Hematopoietic multipotent progenitor cell treated with erythropoietin and hydrocortisone succinate and interleukin-3 and kit ligand, for 8 days (in vitro differentiated cells): ENCODE measurements at places on chromosomes 16 and 17.
A peak's percentile ranks its signal among the peaks of the same experiment; 100 is the strongest.

- no peak for DNase-seq
Observed at GRCh38 chr17:57285701-57286100, 29.4 kb downstream of the MSI2 start.

- no peak for DNase-seq
Observed at GRCh38 chr17:8967861-8968260, 2.4 kb upstream of the PIK3R5 start.

- no peak for DNase-seq
Observed at GRCh38 chr17:2885733-2886132, 89.5 kb downstream of the RAP1GAP2 start.

DNA sequence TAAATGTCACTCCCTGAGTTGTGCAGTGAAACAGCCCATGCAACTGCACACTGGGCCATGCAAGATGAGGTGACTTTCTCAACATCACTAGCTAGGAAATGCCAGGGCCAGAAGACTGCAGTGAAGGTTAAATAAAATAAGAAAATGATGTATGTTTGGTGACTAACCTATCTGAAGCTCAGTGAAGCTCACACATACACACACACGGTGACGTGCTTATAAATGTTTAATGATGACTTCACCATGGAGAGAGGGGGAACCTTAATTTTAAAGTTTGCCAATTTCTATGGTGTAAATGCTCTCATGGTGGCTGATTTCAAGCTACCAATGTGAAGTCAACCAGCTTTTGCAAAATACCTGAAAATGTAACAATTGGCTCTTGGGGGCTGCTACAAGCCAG is 166.4 kb downstream of the MAF start:
- DNase-seq: no peak

- no peak for DNase-seq
Observed at GRCh38 chr17:7292729-7293128, 1.7 kb downstream of the YBX2 start.

- peak; percentile 49 for DNase-seq
Observed at GRCh38 chr17:82097184-82097918, 685 bp downstream of the FASN start.

DNA sequence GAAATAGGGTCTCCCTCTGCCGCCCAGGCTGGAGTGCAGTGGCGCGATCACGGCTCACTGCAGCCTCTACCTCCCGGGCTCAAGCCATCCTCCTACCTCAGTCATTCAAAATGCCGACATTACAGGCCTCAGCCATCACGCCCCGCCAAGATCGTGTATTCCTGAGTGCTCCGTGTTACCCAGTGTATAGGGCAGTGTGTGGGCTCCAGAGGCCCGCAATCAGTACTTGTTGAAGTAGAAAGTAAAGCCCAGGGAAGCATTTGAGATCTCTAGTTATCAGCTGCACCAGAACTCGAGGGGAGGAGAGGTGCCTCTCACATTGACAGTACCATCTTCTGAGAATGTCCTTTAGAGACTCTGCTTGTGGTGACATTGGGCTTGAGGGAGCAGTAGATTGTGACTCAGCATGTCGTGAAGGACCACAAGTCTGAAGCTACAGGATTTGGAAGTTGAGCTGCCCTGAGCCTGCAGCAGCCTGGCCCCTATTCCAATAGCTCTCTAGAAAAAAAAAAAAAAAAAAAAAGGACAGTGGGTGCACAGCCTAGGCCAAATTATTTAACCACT is 1.1 kb upstream of the PRPSAP1 start:
- DNase-seq: peak; percentile 99

- DNase-seq: peak; percentile 39
Observed at GRCh38 chr16:80027007-80027965, 426.7 kb upstream of the MAF start.

DNA sequence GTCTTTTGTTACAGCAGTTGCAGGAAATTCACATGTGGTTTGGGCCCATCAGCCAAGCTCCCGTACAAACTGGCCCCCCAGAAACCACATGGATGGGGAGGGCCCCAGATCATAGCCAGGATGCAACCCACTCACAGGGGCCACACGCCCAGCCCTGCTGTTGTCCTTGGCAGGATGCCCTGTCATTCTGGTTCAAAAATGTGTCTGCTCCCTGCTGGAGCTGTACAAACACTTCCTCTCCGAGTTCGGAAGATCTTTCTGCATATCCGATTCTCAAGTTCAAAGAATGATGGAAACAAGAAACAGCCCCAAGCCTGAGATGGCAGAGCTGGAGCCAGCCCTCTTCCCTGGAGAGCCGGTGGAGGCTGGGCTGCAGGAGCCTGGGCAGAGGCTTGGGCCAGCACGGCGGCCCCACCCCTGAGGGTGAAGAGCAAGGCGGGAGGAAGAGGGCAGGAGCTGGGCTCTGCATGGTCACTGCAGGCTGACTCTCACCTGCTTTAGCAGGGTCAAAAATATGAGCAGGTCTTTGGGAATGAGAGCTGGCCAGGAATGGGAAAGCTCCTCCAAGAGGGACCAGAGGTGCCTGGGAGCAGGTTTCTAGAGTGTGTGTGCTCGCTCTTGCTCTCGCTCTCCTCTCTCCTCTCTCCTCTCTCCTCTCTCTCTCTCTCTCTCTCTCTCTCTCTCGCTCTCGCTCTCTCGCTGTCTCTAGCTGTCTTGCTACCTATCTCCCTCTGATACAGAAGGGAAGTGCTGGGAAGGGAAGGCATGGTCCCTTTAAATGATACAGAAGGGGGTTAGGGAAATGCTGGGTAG is 34.7 kb upstream of the ENPP7 start:
- DNase-seq: no peak

GRCh38 chr17:27654136-27654535 is 23.1 kb downstream of the LGALS9 start:
- DNase-seq: no peak

- no peak for DNase-seq
Observed at GRCh38 chr16:30351586-30352419, 3.3 kb downstream of the CD2BP2 start.

GRCh38 chr17:6492892-6493674 is 48.8 kb downstream of the PIMREG start:
- DNase-seq: peak; percentile 6

DNA sequence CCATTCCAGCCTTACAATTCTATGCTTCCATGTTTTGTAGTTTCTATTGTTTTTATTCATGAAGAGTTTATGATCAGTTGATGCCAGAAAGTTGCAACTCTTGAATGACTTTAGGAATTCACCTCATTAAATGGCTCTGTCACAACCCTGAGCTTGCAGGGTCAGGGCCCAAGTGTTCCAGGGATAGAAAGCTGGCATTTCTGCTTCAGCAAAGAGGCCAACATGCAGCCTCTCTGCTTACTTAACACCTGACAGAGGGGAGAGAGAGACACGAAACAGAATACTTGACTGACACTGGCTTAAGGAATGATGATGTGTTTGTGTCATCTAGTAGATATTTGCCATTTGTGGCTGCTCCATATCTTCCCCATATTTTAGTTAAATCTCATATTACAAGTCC is 328.1 kb downstream of the CA10 start:
- DNase-seq: no peak

- peak; percentile 22 for DNase-seq
Observed at GRCh38 chr17:57340160-57340981, 84.0 kb downstream of the MSI2 start.

DNA sequence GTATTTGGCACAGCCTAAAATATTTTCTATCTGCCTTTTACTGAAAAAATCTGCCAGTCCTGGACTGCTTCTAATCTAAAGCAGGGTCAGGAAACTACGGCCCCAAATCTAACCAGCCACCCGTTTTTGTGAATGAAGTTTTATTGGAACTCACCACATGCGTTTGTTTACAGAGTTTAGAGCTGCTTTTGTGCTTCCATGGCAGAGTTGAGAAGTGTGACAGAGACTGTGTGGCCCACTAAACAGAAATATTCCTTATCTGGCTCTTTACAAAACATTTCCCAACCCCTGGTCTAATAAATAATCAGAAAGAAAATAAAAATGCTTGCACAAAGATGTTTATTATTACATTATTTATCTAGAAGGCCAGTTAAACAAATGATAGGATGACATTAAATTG is 110.2 kb downstream of the COPRS start:
- no peak for DNase-seq

DNA sequence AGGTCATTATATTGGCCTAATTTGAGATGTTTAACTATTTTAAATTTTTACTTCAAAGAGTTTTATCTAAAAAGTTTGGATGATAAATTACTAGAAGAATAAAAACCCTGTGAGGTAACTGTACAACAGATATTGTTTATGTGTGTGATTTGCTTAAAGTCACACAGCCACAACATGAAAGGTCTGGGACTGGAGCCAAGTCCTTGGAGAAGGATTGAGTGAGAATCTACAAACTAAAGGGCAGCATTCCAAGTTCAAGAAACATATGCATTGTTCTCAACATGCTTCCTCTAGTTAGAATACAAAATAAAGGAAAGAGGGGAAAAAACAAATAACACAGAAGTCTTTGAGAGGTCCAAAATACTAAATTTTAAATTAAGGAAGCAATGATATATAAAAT is 131.5 kb upstream of the MON1B start:
- DNase-seq: no peak

- no peak for DNase-seq
Observed at GRCh38 chr16:72947379-72948237, 100.3 kb downstream of the ZFHX3 start.

- no peak for DNase-seq
Observed at GRCh38 chr16:54342966-54343365, 56.4 kb upstream of the IRX3 start.

DNA sequence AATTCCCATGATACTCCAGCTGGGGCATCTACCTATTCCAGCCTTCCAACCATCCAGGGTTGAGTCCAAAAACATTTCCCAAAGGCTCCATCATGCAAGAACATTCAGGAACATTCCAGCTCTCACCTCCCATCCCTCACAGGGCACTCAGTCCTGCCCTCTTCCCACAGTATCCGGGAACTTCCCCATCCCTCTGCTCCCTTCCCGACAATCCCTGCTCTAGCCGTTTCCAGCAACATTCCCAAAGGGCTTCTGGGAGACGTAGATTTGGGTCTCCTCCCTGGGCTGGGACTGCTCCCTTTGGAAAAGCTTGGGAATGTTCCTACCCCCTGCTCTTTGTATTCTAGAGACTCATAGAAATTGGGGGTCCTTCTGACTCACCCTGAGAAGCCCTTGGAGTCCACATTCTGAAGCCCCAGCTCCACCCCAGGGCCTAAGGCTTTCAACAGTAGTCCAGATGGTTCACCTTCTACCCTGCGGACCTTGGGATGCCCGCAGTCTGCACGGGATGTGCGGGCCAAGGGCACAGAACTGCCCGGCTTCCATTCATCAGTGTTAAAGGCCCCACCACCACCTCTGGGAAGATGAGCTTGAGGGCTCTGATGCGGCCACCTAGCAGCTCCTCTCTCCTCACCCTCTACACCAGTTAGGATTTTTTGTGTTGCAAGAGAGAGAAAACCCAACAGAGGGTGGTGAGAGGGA is 25.4 kb downstream of the NGFR start:
- DNase-seq: no peak

GRCh38 chr17:39736319-39737165 is 1.2 kb upstream of the GRB7 start:
- no peak for DNase-seq

DNA sequence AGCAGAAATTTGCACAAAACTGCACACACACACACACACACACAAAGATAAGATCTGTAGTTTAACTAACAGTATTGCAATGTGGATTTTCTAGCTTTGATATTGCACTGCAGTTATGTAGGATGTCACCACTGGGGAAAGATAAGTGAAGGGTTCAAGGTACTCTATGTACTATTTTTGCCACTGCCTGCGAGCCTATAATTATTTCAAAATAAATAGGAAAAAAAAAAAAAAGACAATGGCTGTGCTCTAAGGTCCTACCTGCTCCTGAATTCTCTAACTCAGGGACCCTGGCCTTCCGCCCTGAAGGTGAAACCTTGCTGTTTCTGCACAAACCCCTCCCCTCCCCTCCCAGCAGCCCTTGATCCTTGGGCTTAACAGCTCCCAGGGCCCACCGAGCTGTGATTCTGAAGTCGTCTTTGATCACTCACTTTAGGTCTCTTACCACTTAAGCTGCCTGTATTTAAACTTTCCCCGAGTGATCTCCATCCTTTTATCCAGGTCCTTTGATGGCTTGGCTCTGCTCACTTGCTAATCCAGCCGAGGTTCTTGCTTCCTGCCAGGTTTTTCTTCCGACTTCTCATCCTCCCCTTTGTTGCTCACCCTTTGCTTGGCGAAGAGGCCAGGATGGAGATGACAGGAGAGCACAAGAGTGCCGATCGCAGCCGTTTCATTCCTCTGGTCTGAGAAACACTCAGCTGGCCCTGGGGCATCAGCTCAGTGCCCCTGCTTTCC is 37.7 kb downstream of the TMEM114 start:
- DNase-seq: no peak

DNA sequence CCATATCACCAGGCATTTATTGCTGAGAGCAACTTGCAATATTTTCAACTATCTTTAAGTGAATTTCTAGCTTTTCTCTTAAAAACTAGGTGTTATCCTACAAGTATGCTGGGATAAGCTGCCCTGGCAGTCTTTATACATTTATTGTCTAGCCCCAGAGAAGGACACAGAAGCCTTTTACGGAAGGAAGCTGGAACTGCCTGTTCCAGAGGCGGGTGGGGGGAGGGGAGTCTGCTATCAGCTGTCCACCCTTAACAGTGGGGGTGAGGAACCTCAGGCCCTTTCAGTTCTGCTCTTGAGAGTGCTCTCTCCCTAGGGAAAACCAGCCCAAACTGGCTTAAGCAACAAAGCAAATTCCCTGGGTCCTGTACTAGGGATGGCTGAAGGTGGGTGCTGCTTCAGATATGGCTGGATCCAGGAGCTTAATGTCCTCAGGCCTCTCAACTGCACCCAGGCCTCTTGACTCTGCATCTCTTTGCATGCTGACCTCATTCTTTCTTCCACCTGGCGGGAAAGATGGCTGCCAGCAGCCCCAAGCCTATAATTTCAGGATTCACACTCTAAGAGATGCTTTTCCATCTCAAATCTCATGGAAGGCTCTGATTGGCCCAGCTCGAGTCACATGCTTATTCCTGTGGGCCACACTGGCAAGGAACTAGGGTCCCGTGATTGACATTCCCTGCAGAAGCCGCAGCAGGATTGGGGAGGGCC is 16.6 kb downstream of the NAGPA start:
- no peak for DNase-seq
